ENCODE measurements at places on chromosomes 11 and 22.

GRCh38 chr11:6604081-6604626 is 580 bp downstream of the ILK start:
- peak; percentile 66 for DNase-seq

DNA sequence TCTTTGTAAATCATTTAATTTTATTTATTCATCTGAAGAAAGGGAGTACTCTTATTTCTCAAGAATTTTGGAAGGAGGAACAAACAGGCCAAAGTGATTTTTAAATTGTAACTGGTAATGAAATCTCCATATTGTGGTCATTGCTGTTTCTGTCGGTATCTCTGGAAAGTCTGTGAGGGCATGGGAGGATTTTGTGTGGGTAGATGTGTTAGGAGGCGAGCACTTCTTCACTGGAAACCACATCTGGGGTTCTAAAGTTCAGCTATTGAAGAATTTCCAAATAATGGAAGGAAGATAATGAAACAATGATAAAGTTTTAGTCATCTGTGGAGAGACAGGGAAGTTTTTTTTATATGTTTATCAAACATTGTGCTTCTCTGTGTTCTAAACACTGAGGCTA is 6.6 kb downstream of the TRIM34 start:
- DNase-seq, result no peak

DNA sequence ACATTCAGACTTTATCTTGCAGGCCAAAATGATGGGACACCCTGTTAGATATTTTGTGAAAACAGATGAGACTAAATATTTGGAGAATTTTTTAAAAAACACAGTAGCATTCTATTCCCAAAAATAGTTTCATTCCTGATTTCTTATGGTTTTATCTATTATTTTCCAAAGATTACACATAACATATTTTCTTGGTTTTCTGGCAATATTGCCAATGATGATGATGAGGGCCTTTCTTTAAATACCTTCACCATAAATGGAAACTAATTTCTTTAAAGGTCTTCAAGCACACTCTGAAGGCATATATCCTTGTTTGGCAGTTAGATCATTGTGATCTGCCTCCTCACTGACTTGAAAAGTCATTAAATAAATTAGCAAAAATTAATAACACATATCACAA is 522.3 kb upstream of the LUZP2 start:
- DNase-seq, result no peak

GRCh38 chr11:95230810-95231126 is 234 bp downstream of the SESN3 start:
- no peak for DNase-seq

DNA sequence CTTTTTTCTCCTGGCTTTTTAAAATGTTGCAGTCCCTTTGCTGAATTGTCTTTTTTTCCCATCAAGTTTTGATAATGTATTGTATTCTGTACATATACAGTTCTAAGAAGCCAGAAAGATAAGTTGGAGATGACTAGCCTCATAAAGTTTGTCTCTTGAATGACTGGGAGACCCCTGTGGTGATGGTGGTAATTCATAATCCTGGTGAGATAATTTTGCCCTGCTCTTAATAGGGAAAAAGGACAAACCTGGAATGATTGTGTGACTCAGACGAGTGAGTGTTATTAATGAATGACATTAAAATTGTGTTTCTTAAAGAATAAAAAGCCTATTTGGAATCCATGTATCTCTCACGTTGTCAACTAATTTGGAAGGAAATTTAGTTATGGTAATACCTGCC is 1.2 kb downstream of the HIKESHI start:
- no peak for DNase-seq

- no peak for DNase-seq
Observed at GRCh38 chr22:36946421-36947158, 33.2 kb downstream of the CSF2RB start.

DNA sequence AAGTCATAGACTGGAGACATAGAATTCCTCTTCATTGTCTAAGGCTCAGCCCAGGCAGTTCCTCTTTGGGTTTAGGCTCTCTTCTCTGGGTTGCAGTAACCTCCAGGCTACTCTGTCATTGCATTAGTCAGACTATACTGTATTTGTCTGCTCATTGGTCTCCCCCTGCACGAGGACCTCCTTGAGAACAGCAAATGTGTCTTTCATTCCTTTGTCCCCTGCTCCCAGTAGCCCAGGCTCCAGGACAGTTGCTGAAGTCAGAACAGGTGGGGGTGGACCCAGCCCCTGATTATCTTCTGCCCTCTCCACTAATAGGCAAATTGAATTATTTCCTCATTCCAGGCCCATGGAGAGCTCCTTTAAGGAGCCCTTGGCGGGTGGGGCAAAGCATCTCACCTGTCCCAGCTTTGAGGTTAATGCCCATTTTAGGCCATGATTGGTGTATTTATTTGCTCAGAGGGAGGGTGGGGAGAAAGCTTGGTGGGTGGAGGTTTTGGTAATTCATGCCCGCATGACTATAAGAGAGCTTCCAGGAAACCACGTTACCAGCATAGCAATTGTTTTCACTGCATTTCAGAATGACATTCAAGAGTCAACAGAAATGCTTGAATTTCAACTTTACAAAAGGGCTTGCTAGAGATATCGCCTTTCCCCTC is 40.9 kb downstream of the NAV2 start:
- peak; percentile 36 for DNase-seq

DNA sequence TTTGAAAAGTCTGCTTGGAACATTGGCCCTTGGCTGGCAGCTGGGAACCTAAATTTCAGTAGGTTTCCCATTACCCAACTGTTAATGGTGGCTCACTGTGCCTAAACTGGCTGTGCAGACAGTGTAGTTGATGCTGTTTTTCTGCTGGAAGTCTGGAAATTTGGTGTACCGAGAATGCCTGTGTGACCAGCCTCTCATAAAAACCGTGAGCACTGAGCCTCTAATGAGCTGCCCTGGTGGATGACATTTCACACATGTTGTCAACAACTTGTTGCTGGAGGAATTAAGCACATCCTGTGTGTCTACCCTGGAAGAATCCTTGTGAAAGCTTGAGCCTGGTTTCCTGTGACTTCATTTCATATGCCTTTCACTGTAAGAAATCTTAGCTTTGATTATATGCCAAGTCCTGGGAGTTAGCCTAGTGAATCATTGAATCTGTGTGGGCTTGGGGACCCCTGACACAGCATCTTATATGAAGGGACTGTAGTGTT is 131.1 kb downstream of the LDLRAD3 start:
- no peak for DNase-seq

- DNase-seq, result no peak
Observed at GRCh38 chr22:49137206-49137840, 690.4 kb downstream of the BRD1 start.

GRCh38 chr11:82398300-82398815 is 335.3 kb downstream of the FAM181B start:
- DNase-seq, result no peak

DNA sequence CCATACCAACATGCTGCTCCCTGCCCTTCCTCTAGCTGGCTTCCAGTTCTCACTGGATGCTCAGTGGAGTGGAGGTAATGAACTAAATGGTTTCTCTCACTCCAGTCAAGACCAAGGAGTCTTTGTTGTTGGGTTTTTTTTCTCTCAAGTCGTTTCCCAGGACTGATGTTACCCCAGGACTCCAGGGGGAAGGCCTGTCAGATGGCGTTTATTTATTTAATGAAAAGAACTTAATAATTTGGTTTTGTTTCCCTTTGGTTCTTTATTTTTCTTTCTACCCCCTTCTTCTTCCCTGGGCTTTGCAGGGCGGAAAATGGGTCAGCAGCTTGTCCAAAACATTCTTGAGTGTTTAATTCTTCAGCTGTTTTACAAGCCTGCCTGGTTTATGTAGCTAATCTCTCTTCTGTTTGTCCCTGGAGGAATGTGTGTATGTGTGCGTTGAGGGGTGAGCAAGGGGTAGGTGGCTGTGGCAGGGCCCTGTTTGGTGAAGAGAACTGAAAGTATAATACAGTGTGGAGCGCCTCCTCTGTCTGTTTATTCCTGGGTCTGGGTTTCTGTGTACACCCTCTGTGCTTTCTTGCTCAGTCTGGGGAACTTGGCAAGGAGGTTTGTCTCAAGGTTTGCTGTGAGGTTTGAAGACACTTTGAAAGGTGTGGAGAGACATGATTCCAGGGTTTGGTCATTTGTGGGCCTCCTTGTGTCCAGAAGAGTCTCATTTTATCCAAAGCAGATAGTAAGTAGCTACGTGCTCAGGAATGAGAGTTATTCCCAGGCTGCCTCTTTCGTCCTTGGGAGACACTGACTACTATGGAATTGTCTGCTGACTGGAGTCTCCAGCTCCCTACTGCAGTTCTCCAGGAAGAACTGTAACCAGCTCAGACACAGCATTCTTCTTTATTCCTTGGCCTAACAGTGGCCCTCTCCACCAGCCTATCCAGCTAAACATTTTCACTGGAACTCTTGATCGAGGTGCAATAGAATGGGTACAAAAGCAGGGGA is 175.5 kb downstream of the ADAMTS15 start:
- no peak for DNase-seq

- peak; percentile 23 for DNase-seq
Observed at GRCh38 chr11:107549253-107549953, 16.1 kb downstream of the ALKBH8 start.

DNA sequence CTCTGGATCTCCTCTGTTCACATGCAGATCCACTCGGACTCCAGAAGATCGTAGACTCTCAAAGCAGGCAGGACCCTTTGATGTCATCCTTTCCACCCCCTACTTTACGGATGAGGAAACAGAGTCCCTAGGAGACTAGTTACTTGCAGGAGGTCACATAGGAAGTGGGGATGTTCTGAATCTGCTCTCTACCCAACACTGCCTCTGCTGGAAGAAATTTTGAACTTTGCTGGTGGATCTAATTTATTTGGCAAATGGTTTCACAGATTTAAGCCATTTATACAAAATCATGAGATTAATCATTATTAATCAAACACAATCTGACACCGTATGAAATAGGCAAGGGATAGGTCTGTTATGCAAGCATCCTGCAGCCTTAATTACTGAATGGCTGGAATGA is 55.0 kb upstream of the USP47 start:
- no peak for DNase-seq

- DNase-seq, result no peak
Observed at GRCh38 chr11:34251589-34251980, 106.2 kb downstream of the ABTB2 start.

All from colonic mucosa (tissue), 4 donors.